GOT3 (cell line): ENCODE measurements at places on chromosomes 2 and 18.

DNA sequence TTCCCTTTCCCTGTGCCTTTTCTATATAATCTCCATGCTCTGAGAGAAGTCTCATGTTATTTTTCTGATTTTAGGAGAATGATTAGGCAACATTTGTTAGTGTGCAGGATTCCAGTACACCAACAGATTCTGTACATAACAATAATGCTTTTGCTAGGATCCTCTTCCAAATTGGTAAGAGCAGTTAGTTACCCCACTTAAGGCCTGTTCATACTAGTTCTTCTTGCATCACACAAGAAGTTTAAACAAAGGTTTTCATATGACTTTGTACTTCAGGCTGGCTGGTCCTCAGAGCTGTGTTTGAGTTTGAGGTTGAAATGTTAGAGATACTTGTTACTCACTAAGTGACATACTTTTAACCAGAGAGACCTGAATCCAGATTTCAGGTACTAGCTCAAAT lies 686.9 kb upstream of the NRXN1 start:
- DNase-seq: no peak

GRCh38 chr2:69563021-69563420 lies 80.5 kb downstream of the AAK1 start:
- DNase-seq: no peak

DNA sequence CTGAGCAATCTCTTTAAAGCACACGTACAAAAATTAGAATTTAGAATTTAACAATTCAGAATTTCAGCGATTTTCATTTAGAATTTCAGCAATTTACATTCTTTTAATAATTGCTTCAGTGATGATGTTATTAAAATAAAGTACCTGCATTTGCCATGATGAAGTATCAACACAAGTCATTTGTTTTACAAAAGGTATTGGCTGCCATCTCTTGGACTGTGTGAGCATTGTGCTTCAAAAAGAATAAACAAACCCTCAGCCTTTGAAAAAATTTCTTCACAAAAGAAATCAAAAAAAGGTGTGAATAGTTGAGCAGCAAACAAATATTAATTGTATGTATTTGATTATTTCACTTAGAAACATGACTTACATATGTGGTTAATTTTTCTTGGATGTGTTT lies 27.1 kb upstream of the ZC3H15 start:
- no peak for DNase-seq

- no peak for DNase-seq
Measured at GRCh38 chr2:79876430-79876829, 363.6 kb downstream of the CTNNA2 start.

DNA sequence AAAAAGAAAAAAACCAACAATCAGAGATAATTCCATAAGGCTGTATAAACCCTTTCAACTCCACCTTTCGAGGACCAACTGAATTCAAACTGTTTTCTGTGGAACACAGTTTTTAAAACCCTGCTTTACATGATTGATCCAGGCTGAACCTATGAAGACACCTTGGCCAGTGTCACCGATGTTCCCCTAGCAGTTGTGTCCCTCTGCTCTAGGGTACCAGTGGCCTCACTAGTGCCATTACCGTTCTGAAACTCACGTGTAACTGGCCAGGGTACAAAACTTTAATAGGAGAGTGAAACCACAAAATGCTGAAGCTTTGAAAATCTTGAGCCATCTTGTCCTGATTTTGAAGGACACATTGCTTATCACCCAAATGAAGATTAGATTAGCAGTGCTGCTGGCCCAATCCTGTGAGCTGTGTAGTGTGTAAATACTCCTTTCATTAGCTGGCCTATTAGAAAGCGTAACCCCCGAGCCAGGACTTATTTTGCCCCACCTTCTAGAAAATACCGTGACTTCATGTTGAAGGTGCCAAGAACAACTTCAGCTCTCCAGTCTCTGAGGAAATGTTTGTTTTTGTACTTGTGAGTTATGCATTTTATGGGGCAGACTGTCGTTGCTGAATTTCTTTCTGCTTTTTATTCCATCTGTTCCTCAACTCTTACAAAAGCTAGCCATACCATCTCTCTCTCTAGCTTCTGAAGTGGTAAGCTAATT lies 147.8 kb upstream of the MAP3K20 start:
- no peak for DNase-seq

DNA sequence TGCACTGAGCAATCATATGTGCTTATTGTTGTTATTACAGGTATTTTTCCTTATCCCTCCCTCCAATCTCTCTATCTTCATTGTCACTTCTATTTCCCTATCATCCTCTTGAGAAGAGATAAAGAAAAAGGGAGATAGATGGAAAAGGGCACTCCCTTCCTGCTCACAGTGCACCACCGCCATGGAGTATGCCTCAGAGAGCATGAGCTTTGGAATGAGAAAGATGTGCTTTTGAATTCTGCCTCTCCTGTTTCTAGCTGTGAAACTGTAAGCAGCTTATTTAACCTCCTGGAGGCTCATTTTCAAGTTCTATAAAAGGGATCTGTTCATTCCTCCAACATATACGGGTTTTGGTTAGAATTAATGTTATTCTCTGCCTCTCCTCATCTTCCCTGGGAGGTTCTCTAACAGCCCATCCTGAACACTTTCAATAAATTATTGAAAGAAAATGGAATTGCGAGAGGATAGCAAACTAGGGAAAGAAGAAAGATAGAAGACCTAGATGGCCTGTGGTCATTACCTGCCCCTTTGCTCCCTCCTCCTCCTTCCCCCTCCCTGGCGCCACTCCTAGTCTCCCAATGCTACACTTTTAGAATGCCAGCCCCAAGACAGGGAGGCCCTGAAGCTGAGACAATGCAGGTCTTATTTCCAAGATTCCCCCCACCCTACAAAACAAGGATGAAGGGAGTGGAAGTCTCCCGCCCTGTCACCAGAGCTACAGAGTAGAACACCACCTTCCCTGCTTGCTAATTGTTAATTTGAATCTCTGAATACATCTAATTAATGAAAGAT lies 37.8 kb downstream of the FIGN start:
- no peak for DNase-seq

GRCh38 chr18:4353853-4354418 lies 101.2 kb downstream of the DLGAP1 start:
- no peak for DNase-seq

DNA sequence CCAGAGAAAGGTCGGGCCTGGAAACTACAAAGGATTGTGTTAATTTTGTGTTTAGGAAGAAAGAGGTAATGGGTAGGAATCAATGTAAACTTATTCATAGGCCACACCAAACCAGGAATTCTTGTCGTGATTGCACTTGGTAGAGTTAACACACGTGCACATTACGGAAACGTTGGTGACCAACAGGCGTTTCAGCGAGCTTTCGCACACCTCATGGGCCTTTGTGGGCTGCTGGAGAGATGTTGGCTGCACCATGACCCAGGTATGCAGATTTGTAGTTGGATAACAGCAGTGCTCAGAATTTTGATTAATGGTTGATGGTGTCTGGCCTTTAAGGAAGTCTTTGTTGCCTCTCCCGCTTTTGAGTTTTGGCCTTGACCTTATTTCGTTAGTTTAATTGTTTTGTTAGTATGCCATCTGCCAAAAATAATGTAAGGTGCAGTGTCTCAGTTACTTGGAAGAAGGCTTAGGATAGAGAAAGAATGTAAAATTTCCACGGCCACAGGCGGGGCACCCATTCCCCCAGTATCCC lies 1.9 kb downstream of the ZNF236 start:
- DNase-seq: no peak

GRCh38 chr2:38400513-38400912 lies 23.4 kb upstream of the ATL2 start:
- DNase-seq: no peak

- no peak for DNase-seq
Measured at GRCh38 chr2:233867993-233868532, at the start of gene MSL3B. TSS of gene MSL3B (minus strand) at chr2:233868386.

DNA sequence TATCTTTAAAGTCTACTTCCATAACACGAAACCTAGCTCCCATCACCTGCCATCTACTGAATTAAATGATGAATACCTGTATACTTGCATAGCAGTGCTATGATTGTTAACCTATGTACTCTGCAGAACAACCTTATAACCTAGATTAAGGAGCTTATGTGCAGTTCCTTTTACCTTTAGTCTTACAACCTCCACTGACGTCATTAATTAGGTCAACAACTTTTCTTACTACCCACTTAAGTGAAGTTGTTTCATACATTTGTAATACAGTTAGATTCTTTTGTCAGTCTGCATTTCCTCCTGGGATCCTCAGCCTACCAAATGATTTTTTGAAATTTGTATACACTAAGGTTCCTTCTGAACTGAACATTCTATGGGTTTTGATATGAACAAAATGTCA lies 1082.3 kb downstream of the SUCLG1 start:
- DNase-seq: no peak

DNA sequence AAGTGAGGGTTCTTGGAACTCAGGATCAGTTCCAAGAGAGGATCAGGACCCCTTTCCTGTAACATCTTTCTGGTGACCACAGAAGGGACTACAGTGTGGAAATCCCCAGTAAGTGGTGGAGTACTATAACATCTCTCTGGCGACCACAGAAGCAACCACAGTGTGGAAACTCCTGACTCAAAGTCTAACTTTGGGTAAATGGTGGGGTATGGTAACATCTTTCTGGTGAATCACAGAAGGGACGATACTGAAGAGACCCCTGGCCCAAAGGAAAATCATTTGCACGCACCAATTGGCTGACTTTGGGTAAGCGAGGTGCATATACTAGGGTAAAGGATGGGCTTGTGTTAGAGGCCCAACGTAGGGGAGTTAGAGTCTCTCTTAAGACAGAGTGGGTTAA lies 56.3 kb upstream of the GULP1 start:
- no peak for DNase-seq

DNA sequence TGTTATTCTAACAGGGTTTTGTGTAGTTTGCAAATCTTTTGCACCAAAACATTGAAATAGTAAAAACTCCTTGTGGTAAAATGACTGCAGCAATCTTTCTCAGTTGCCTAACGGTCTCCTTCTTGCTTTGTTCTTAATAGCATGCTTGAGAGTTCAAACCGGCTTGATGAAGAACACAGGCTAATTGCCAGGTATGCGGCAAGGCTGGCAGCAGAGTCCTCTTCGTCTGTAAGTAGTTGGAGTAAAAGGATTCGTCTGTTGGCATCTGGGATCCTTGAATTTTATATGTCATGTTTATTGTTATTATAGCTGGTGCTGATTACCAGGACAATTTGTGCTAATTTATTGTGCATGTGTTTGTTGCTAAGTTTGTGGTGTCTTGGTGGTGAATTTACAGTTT lies 138.1 kb downstream of the DTNA start:
- DNase-seq: no peak

- DNase-seq: no peak
Measured at GRCh38 chr2:34724107-34724506, 1125.0 kb upstream of the FAM98A start.

- no peak for DNase-seq
Measured at GRCh38 chr2:222292149-222293134, 6.4 kb downstream of the PAX3 start.

- no peak for DNase-seq
Measured at GRCh38 chr2:238042849-238043584, 17.8 kb upstream of the SCLY start.

DNA sequence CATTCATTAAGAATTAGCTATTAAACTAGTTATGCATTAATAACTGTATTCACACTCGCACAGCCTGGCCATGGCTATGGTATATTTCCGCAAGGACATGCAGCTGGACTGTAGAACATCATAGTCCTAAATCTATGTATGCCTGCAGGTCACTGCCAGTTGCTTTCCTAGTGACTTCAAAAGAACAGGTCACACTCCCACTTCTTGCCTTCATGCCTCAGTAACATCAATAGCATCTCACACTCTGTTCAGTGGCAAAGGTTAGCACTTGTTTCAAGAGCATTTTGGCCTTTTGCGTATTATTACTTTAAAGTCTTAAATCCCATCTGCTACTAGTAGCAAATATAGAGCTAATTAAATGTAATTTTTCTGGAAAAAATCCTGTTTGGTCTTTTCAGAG lies 131.4 kb upstream of the DCC start:
- DNase-seq: no peak

- DNase-seq: no peak
Measured at GRCh38 chr2:126887506-126887905, 11.2 kb upstream of the TEX51 start.

DNA sequence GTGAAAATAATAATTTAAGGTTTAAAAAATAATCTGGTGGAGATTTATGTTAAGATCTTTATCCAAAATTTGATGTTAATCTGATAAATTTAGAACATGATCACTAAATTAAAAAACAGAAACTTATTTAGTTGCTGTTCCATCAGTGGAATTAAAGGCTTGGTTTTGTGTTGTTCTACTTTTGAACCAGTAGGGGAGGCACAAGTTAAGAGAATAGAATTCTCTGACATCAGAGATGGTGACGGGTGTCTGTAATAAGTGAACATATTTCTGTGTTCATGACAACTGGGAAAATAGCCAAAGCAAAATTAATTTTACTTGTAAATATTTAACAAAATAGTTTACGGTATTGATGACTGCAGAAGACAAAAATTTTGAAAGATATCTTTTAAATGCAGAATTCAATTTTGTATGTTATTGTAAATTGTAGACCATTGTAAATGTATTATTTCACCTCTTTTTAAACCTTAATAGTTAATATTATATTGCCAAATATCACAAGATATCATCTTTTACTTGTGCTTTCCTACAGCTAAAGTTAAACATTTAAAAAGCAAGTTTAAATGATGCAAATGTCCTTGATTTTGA lies 106.0 kb downstream of the UBR3 start:
- DNase-seq: no peak

DNA sequence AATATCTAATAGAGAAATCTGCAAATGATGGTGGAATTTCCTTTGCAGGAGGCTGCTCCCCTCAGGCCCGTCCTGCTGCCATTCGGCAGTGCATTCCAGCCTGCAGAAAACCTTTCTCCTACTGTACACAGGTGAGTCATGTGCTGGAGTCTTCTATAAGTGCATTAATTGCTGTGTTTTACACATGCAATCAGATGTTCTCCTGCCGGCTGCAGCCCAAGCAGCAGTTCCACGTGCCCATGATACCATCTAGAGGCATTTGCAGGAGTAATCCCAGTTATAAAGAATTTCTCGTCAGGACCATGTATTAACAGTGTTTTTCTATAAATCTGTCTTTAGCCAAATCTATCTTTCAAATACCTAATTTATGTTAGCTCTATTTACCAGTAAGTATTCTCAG lies 304.7 kb upstream of the HNMT start:
- DNase-seq: no peak

DNA sequence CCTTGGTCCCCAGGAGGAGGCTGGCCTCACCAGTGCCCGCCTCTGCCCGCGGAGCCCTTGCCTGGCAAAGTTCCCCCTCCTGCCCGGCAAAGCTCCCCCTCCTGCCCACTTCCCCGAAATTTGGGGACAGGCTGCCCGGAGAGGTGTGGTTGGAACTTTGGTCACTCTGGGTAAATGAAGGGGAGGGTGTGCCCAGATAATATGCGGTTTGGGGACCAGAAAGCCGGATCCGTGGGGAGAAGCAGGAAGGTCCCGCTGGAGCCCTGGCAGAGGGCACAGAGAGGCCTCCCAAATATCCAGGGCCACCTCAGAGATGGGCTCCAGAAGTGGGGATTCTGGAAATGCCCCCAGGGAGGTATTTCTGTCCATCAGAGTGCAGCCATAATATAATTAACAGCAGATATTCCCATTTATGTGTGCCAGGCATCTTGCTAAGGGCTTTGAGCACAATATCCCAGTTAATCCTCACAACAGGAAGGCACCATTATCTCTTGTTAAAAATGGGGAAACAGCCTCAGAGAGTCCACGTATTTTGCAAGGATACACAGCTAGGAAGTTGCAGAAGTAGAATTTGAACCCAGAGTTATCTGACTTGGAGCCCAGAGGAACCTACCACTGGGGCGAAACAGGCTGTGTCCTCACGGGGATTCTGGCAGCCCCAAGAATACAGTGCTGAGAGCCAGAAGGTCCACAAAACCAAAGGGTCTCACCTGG lies 914 bp downstream of the STEAP3 start:
- DNase-seq: no peak
